ENCODE measurements at places on chromosomes 13 and 19.

- DNase-seq: no peak
These were observed 2.6 kb downstream of the EPN1 start for GRCh38 chr19:55677572-55678028.

DNA sequence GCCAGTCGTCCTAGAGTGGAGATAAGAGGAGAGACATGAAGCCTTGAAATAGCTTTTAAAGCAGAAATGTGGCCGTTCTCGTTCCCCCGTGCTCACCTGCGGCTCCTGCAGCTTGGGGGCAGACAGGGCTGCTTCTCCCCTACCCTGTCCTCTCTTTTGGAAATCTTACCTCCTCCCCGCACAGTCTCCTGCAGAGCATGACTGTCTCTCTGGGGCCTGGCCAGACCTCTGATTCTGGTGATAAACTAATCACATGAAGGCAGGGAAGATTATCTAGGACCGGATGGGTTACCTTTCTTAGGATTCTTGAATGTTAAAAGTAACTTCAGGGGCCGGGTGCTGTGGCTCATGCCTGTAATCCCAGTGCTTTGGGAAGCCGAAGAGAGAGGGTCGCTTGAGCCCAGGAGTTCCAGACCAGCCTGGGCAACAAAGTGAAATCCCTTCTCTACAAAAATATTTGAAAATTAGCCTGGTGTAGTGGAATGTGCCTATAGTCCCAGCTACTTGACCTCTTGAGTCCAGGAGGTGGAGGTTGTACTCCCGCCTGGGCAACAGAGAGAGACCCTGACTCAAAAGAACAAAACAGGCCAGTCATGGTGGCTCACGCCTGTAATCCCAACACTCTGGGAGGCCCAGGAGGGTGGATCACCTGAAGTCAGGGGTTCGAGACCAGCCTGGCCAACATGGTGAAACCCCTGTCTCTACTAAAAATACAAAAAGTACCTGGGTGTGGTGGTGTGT lies 8.1 kb downstream of the CEBPA start:
- DNase-seq: no peak

DNA sequence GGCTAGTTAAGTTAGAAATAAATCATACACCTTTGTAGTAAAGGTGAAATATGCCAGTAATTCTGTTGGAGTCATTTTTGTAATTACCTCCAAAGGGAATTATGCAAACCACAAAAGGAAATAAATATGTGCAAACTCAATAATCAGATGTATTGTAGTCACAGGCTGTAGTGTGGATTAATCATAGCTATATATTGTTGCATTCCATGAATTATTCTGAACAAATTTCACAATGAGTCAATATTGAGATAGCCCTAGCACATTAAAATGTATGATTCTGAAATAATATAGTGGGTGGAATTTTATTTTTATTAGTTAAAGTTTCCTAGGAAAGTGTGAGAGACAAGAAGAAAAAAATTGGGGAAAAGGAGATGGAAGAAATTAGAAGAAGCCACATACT lies 790.5 kb upstream of the PCDH20 start:
- no peak for DNase-seq

DNA sequence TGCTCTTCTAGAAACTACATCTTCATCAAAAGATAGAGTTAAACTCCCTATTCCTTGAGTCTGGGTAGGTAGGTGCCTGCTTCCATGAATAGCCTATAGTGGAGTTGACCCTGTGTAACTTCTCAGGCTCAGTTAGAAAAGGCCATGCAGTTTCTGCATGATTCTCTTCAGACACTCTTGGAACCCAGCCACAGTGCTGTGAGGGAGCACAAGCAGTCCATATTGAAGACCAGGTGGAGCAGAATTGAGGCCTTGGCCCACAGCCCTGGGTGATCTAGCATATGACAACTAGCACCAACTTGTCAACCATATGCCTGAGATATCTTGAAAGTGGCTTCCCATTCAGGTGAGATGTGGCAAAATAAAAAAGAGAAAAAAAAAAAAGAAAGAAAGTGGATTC lies 10.3 kb upstream of the PAN3 start:
- DNase-seq: no peak

- no peak for DNase-seq
These were observed 7.0 kb upstream of the CDC42EP5 start for GRCh38 chr19:54480051-54480450.

GRCh38 chr13:108419768-108420167 lies 150.2 kb downstream of the TNFSF13B start:
- DNase-seq: no peak

GRCh38 chr13:32107474-32107873 lies 75.9 kb downstream of the FRY start:
- DNase-seq: no peak

DNA sequence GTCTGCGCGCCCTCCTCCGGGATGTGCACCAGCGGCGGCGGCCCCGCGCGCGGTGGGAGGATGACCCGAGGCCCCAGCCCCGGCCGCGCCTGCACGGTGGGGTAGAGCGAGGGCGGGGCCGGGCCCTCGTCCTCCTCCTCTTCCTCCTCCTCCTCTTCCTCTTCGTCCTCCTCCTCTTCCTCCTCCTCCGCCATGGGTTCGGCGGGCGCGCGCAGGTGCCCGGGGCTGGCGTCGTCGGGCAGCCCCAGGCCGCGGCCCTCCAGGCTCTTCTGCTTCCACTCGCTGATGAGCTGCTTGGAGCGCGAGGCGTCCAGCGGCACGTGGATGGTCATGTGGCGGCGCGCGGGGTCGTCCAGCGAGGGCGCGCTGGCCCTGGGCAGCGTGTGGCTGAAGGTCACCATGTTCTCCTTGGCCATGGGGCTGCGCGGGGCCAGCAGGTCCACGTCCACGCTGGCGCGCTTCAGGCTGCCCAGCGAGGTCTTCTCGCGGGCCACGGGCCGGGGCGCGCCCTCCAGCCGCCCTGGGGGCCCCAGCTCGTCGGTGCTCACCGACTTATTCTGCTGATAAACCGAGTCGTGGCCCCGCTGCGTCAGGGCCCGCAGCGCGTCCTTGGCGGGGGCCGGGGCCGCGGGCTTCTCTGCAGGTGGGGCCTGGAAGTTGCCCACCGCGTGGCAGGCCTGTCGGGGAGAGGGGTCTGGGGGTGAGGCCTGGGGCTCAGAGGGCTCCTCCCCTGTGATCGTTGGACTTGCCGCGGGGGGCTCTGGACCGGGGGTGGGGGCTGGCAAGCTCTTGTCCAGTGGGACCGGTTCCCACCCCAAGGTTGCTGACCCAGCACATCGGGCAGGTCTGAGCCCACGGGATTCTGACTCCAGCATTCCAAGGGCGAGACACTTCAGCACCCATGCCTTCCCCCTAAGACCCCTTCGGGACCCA lies 8.3 kb downstream of the PLPPR3 start:
- no peak for DNase-seq

DNA sequence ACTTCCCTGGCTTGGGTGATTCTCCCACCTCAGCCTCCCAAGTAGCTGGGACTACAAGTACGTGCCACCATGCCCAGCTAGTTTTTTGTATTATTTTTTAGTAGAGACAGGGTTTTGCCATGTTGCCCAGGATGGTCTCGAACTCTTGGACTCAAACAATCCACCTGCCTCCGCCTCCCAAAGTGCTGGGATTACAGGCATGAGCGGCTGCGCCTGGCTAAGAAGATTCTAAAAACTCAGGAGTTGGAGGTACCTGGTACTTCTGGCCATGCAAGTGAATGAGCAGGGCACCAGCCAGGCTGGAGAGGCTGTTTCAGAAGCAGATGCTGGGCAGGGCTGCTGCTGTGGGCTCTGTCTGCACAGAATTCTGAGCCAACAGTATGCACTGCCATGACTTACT lies 6.1 kb downstream of the MZF1 start:
- DNase-seq: no peak

GRCh38 chr13:24307211-24308067 lies 1.9 kb upstream of the C1QTNF9 start:
- no peak for DNase-seq

- DNase-seq: no peak
These were observed 22.9 kb downstream of the LRCH1 start for GRCh38 chr13:46575818-46576221.

GRCh38 chr19:45954156-45954555 lies 19.5 kb downstream of the NOVA2 start:
- no peak for DNase-seq

GRCh38 chr13:39556866-39557265 lies 46.1 kb downstream of the LHFPL6 start:
- DNase-seq: no peak

DNA sequence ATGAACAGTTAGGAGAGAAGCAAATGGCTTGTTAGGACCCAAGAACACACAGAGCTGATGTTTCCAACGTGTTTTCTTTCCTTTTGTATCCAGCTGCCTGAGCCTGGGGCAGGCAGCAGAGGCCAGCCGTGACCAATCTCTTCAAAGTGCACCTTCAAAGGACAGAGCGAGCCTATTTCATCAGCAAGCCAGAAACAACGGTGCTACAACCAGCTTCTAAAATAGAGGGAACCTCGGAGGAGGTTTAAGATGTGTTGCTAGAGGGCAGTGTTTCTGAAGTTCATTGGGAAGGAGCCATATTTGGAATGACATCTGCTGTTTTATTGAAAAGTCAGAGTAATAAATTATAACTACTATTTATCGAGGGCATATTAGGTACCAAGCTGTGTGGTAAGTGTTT lies 56.2 kb upstream of the RFC3 start:
- no peak for DNase-seq

GRCh38 chr13:95319551-95320274 lies 18.5 kb upstream of the ABCC4 start:
- no peak for DNase-seq

DNA sequence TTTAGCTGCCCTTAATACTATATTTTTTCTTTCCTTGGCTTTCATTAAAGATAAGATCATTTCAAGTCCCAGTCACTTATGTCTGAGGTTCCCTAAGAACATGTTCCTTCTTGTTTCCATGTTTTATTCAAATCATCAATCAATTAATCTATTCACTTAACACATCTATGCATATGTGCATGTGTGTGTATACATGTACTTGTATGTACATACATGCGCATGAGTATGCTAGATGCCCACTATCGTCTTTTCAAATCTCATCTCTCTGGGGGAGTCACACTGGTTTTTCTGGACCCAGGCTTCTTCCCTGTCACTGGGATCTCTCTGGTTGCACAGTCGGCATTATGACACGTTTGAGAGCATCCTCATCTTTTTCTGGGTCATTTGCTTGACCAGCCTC lies 108.9 kb downstream of the ZNF536 start:
- DNase-seq: no peak

DNA sequence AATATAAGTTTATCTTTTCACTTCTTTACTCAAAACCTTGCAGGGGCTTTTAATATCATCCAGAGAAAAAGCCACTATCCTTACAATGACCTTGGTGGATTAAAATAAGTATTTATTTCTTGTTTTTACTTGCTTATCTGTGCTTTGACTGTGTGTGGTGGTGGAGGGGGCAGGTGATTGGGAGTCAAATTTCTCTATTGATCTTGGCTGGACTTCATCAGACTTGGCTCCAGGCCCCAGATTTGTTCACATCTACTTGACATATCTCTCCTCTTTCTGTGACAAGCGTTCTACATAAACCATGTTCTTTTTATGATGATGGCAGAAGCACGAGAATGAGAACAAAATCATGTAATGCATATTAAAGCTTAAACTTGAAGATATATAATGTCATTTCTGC lies 670.8 kb downstream of the PCDH17 start:
- no peak for DNase-seq

GRCh38 chr13:26707122-26708006 lies 53.2 kb downstream of the GPR12 start:
- no peak for DNase-seq

GRCh38 chr19:11027381-11027780 lies 61.9 kb upstream of the LDLR start:
- DNase-seq: no peak

GRCh38 chr13:77565635-77566034 lies 30.1 kb downstream of the SCEL start:
- no peak for DNase-seq

GRCh38 chr13:76968041-76968440 lies 19.7 kb downstream of the ACOD1 start:
- no peak for DNase-seq

DNA sequence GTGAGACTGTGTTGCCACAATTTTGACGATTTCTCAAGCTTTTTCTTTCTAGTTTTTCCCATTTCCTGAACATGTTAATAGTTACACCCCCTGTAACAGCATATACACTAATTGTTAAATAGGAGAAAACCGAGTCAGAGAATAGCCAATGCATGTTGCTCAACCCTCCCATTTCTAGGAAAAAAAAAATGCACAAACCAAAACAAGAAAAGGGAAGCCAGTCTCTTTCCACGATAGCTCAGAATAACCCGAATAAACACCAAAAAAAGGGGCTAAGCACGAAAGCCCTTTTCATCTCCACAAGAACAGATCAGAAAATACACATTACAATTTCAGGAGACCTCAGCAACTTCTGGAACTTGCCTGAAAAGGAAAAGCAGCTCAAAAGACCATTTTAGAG lies 16.3 kb downstream of the LATS2 start:
- DNase-seq: no peak

- no peak for DNase-seq
These were observed 404.2 kb downstream of the KLF12 start for GRCh38 chr13:73730014-73730413.

DNA sequence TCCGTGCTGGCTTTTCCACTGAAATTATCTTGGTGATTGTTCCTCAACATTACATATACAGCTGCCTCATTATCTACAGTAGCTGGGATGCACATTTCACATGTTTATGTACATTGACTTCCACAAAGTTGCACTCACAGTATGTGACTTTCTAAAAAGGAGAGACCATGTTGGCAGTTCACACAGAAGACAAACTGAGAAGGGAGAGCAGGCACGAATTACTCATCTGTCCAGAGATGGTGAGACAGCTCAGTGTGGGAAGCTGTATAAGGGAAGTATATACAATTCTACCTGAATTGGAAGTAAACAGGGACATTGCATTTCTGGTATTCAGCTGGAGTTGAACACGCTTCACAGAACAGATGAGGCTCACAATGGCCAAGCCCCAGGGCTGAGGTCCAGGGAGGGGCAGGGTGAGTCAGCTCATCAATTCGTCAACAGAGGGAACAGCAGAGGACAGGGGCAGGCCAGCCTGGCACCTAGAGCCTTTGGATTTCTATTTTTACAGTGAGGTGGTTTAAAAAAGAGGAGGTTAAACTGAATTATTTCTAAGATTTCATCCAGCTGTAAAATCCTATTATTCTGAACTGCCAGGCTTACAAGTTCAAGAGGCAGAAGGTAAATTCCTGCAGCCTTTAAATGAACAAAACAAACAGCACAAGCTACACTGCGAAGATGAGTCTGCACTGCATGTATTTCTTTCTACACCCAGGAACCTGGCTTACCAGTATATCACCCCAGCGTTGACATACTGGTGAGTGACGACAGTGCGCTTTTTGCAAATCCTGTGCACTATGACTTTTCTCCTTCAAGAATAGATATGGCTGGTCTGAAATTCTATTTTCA lies 9.8 kb downstream of the PARP4 start:
- DNase-seq: no peak

- no peak for DNase-seq
These were observed 66.3 kb downstream of the ZIC5 start for GRCh38 chr13:99905224-99905623.

- peak; percentile 33 for DNase-seq
These were observed 666 bp downstream of the POMP start for GRCh38 chr13:28659621-28659970.
